ENCODE measurements at places on chromosomes 11 and 22.

GRCh38 chr22:38734421-38735100 is 21.2 kb downstream of the SUN2 start:
- no peak for DNase-seq

DNA sequence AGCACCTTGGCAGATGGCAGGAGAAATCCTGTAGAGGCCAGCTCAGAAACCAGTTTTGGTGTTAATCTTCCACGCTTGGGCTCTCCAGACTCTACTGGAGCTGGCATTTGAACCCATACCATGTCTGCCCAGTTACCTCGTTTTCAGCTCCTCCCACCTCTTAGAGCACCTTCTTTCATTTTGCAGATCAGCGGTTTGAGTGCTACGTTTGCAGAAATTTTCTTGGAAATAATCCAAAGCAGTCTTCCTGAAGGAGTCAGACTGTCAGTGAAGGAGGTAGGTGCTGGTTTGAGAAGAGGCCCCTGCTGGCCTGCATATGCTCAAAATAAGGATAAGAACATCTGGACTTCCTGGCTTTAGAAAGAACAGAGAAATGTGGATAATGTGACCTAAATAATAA is 13.7 kb downstream of the COA4 start:
- no peak for DNase-seq

DNA sequence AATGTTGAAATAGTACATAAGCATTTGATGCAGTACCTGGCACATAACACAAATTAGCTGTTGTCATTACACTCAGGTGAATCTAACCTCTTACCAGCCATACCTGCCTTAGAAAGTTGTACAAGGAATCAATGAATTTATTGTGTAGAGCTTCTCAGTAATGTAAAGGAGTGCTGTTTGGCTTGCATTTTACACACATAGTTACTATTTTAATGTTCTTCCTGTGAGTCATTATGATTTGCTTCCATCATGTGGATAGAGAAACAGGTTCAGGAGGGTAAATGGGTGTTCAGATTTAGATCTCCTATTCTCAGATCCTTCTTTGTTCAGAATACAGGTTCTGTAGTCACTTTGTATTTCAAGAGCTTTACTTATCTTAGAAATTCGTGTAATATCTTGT is 27.6 kb upstream of the RCE1 start:
- DNase-seq = no peak

GRCh38 chr11:99630629-99631028 is 609.9 kb downstream of the CNTN5 start:
- DNase-seq = no peak

- no peak for DNase-seq
These were observed 23.5 kb downstream of the LARGE1 start for GRCh38 chr22:33896575-33897447.

DNA sequence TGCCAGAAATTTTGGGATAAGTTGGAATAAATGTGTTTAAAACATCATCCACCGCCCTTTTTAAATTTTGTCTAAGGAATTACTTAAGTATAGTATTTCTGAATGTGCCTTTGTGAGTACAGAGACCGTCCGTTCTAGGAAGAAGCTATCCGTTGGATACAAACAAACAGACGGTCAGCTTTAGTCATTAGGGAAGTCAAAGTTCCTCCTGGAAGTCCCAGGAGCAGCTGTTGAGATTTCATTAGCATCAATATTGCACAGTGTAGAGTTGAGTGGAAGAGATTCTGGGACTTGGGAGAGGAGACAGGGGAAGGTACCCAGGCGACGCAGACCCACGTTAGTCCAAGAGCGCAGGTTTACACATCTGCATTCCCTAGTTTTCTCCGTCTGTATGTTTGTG is 15.7 kb upstream of the ADSL start:
- no peak for DNase-seq

DNA sequence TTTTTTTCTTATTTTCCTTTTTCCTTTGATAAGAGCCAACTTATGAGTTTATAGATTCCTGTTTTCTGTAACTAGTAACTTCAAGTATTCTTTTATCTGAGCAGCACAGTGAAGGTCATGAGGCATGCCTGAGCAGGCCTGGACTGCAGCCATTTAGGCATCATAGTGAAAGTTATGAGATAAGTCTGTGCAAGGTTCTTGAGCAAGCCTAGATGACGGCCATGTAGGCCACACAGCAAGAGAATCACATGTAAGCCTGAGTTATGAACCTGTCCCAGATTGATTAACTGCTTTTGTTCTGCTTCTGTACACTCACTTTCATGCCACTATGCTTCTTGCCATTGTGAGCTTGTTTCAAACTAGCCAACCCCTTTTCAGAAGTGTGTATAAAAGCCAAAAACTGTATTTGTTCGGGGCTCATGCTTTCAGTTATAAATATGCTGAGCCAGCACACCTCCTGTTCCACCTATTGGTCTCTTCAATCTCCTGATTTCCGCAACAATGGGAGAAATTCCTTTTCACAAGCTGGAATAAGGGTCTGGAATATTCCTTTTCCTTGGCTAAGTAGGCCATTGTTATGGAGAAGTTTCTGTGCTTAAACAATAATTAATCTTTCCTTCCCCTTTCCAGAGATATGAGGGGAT is 745.7 kb downstream of the FAM181B start:
- DNase-seq = no peak

DNA sequence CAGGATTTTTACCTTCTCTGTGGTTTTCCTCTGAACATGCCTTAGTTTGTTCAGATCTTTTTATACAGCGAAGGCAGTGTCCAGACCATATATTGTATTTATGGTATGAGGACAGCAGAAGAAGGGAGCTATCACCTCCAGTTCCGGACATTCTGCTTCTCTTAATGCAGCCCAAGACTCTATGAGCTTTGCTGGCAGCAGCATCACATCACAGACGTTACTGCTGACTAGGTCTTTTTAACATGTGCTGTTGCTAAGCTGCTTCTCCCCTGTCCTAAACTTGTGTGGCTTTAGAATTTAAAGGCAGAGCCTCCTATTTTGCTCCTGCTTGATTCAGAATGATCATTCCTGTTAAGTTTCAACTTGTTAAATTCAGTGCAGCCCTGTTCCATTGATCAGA is 13.4 kb downstream of the MICAL2 start:
- DNase-seq = no peak

- DNase-seq = no peak
These were observed 16.7 kb downstream of the OR4C3 start for GRCh38 chr11:48341466-48341865.

- peak; percentile 59 for DNase-seq
These were observed 11.3 kb upstream of the APOL4 start for GRCh38 chr22:36212901-36213300.

DNA sequence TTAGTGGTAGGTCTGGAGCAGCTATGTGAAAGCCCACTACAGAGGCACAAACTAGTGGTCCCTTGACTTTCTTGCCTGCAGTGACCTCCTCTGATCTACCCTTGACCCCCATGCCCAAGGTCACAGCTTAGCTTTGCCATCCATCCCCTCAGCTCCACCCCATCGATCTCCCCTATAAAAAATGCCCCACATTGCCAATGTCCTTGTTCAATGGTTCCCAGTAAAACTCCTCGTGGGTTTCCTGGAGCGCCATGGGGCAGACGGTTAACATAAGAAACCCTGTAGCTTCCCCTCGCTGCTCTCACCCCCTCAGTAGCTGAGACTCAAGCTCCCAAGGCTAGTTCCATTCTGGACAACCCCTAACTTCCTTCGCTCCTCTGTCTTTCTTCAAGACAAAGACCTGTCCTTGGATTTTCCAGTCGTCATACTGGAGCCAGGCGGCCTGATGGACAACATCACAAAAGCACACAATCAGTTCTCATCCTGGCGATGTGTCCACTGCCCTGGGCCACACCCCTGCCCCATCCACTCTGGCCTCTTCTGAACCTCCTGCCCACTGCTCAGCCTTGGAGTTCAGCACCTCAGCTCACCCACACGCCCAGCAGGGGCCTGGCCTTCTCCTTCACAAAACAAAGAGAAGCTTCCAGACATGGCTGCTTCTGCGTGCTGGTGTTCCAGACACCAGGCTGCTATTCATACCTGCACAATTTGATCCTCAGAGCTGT is 1429.3 kb downstream of the BRD1 start:
- no peak for DNase-seq

GRCh38 chr11:104462341-104462740 is 298.4 kb upstream of the PDGFD start:
- DNase-seq = no peak

GRCh38 chr22:48106715-48107259 is 1344.3 kb downstream of the TBC1D22A start:
- no peak for DNase-seq

DNA sequence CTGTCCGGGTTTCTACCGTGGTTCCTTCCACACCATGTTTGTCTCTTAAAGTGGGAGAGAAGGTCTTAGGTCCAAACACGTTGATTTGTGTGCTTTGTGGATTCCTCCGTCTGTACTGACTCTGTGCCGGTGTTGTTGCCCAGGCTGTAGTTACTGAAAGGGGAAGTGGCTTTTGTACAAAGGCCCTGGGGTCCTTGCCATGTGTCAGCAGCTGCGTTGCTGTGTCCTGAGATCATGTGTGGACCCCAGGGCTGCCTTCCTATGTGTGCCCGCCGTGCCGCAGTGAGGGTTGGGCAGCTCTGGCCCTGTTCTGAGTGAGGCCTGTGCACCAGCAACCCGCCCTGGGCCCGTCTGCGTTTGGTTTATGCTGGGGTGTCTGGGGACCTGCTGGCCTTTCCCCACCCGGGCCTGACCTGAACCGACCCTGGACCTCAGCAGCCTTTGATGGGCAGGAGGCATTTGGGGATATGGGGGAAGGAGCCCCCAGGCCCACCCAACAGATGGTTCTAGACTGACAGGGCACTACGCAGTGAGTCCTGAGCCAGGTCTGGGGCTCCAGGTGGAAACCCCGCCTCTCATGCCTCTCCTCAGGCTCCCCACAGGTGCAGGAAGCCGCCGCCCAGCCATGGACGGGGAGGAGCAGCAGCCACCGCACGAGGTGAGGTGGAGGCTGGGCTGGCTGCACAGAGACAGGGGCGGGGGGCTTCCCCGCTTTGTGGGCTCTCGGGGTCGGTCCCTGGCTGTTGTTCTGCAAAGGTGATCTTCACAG is 6.9 kb downstream of the TRABD start:
- peak; percentile 45 for DNase-seq

DNA sequence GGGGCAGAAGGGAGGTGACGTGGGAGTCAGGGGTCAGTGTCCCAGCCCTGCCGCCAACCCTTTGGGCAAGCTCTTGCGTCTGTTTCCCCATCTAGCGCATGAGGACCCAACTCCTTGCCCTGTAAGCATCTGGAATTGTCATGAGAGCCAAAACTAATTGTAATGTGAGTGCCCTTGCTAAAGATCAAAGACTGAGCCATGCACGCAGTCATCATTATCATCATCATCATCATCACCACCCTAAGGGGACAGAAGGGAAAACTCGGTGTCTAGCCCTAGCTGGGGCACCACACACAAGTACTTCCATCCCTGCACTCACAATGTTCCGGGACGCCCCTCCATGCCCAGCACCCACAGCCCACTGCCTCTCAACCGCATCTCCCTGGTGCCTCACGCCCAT is 2.5 kb downstream of the LIF start:
- DNase-seq = no peak

GRCh38 chr11:3156282-3156660 is 8.8 kb downstream of the OSBPL5 start:
- no peak for DNase-seq

- DNase-seq = no peak
These were observed 39.9 kb downstream of the MAML2 start for GRCh38 chr11:96303064-96303463.

DNA sequence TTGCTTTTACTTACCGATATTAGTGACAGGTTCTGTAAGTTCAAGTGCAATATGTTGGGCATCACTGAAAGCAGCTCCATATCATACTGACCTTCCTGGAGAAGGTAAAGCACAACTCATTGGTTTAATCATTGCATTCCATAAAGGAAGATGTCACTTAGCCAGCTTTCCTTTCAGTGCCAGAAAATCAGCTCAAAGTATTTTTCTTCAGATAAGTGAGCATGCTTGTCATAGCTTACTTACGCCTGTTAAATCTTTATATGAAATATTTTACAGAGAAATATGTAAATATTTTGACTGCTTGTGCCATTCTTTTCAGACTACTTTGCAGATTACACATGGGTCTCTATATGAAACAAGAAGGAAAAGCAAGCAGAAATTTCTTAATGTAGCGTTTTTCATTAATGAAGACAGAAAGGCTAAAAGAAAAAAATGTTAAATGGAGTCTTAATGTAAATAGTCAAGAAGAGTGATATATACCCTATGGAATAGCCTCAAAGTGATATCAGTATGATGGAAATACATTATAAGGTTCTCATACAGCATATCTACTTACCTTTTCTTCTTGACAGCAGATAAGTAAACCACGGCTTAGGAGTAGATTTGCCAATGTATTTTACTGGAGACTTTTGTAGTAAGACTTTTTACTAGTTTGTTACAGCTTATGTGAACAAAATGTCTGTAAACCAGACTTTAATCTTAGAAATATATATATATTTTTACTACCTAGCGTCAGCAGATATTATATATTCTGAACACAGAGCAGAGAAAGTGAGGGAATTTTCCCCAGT is 649.7 kb downstream of the METTL15 start:
- no peak for DNase-seq

GRCh38 chr11:20031155-20032001 is 128.9 kb downstream of the DBX1 start:
- no peak for DNase-seq

DNA sequence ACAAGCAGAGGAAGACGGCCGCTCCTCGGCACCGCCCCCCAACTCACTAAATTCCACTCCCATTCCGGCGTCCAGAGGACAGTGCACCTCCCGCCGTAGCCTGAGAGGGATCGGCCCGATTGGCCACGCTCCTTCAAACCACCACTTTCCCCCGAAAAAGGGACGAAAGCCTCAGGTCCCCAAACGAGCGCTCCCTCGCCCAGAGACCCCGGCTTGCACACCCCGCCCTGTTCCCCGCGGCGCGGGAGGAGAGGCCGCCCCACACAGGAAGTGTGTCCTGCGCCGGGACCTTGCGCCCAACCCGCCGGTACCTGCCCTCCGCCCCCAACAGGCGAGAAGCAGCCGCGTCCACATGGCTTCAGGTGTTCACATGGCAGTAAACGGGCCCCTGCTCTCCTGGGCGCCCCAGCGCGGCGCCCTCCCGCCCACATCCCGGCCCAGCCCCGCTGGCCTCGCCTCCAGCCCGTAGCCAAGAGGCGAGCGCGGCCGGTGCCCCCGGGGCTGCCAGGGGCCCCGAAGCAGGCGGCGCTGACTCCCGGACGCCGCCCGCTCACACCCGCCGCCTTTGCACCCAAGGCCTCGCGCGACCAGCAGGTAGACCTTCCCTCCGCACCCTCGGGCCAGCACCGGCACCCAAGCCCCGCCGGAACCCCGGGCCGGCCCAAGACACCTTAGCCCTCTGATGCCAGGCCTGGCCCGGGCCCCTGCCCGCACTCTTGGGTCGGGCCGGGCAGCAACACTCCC is 849 bp downstream of the TCF20 start:
- DNase-seq = peak; percentile 55

DNA sequence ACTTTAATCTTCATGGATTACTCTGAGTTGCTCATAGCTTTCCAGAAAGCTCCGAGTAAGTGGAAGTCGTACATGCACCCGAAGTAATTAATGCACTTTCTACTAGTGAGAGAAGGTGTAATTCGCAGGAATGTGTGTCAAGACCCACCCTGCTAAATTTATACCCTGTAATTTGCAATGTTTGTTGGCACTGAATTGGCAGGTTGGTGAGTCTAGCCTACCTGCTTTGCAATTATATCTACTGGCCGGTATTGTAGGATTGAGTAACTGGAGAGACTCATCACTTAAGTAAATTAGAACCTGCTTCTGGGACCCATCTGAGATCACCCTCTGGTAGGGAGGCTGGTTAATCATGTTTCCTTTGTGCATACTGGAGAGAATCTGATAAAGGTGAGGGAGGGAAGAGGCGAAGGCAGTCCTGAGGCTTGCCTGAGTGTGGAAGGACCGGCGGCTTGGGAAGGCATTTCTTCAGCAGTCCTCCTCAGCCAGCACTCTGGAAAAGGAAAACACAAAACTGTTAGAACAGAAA is 63.3 kb downstream of the LDLRAD3 start:
- DNase-seq = no peak

All from KBM-7 (cell line).